ENCODE measurements at places on chromosomes 13 and 19.

- peak; percentile 49 for DNase-seq
These were observed 72.1 kb downstream of the KLF12 start for GRCh38 chr13:74061926-74062595.

DNA sequence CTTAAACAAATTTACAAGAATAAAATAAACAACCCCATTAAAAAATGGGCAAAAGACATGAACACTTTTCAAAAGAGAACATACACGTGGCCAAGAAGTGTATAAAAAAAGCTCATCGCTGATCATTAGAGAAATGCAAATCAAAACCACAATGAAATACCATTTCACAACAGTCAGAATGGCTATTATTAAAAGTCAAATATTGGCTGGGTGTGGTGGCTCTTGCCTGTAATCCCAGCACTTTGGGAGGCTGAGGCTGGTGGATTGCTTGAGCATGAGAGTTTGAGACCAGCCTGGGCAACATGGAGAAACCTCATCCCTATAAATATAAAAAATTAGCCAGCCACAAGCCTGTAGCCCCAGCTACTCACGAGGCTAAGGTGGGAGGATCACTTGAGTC is 89.9 kb downstream of the UBL3 start:
- no peak for DNase-seq

- DNase-seq = no peak
These were observed 15.9 kb downstream of the CBY2 start for GRCh38 chr13:45718063-45718462.

DNA sequence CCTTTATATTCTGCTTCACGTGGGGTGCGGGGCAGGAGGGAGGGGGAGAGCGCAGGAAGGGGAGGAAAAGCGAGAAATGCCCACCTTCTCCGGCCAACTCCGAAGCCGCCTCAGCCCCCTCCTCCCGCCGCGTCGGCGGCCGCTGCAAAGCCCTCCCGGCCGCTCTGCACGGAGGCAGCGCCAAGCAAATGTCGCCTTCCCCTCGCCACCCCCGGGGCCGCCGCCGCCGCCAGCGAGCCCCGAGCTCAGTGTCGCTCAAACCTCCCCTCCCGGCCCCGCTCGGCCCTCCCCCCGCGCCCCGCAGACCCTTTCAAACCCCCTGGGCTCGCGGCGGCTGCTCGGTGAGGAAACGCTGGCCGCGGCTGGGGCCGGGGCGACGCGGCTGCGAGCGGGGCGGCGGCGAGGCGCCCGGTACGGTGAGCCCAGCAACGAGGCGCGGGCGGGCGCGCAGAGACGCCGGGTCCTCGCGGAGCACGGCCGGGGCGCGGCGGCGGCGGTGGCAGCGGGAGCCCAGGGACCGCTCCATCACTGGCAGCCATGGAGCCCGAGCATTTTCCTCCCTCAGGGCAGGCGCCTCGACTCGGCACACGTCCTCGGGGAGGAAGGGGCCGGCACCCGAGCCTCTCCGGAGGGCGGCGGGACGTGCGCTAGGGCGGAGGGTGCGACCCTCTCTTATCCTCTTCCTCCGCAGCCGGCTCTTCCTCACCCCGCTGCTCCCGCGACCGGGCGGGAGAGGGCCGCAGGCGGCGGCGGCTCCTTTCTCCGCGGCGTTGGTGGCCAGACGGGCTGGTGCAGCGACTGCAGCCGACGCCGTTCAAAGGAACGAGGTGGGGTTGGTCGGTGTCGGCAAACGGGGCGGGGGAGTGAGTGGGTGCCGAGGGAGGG is 463 bp upstream of the TSC22D1 start:
- DNase-seq = peak; percentile 42

DNA sequence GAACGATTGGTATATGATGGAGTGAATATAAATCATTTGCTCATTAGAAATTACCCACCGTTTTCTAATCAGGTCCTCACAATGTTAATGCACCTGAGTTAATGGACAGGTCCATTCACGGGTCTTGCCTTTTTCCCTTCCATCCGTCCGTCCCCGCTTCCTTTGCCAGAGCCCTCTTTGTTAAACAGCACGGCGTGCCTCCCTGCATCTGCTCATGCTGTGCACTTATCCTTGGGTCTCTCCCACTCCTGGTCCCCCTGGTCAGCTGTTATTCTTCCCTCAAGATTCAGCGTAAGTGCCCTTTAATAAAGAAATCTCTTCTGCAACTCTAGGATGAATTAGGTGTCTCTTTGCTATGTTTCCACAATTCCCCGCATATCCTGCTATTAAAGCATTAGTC is 324.5 kb downstream of the DNAJC15 start:
- DNase-seq = no peak

- no peak for DNase-seq
These were observed 14.4 kb downstream of the ZNF627 start for GRCh38 chr19:11611730-11612129.

DNA sequence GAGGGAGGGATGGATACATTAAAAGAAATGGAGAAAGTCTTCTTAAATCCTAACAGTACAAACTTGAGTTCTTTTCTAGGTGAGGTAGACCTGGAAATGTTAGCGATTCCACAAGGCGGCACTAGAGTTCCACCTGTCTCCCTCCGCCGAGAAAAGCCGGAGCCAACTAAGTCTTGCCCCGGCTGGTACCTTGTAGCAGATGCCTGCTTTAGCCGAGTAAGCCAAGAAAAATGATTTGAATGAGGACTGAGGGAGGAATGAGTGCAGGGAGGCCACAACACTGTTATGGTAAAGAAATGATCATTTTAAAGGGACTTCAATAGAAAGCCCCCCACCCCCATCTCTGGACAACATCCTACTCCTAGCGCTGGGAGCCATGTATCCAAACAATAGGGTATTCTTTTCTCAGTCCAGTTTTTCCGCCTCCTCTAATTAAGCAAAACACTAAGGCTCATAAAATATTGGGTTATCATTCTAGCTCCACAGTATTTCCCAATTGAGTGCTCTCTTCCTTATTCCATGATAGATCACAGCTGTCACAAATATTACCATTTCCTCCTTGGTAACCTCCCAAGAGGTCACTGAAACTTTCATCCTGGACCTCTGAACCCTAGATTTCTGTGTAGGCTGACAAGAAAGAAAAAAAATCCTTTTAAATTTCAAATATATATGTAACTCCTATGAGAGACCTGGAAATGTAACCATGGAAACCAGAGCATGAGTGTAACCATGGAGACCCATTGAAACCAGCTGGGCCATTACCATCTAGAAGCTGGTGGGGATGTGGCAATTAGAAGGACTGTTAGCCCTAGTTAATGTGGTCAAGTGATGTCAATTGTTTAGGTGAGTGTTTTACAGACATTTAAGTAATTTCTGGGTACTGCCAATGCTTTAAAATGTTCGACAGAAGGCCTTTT is 58.3 kb downstream of the GPALPP1 start:
- peak; percentile 87 for DNase-seq

DNA sequence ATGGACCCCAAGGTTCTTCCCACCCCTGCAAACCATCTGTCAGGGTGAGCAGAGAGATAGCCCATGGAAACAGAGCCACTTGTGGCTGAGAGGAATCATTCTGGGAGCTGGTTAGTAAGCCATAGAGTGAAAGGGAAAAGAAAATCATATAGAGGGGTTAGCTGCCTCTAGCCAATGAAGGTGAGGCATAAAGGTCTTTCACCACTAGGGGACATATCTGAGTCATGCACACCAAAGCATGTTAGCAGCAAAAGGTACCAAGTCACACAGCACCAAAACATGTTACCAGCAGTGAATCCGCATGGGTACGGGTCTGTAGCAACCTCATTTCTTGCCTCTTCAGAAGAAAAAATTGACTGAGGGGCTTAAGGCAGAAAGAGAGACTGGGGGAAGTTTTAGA is 76.7 kb upstream of the ZNF43 start:
- DNase-seq = no peak

DNA sequence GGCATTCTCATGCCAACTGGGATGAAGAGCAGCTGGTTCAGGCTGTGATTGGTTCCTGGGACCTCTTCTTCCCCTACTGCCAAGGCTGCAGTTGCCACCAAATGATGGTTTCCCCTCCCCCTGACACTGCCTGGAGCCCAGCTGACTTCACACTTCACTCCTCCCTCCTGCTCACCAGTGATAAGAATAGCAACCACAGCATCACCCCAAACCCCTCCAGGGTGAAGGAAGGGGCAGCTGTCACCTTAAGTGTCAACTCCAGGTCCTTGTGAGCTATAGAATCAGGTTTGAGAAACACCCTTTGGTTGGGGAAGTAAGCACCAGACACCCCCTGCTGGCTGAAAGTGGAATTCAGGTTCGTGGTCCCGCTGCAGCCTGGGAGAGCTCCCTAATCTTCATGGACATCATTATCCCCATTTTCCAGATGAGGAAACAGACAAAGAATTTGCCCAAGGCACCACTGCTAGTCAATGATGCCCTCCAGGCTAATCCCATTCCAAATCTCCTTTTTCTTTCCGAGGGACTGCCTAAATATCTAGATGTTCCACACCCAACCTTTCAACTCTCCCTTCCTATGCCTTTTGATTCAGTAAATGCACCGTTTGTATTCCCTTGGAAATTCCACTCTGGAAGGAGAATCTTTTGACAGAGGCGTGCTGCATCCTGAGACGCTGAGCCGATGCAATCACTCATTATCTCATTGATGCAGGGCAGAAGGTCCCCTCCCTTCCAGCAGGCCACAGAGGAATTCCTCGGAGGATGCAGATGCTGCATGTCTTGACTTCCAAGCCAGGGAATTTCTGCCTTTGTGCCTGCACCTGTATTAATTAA is 50.6 kb upstream of the UQCRFS1 start:
- DNase-seq = peak; percentile 69

DNA sequence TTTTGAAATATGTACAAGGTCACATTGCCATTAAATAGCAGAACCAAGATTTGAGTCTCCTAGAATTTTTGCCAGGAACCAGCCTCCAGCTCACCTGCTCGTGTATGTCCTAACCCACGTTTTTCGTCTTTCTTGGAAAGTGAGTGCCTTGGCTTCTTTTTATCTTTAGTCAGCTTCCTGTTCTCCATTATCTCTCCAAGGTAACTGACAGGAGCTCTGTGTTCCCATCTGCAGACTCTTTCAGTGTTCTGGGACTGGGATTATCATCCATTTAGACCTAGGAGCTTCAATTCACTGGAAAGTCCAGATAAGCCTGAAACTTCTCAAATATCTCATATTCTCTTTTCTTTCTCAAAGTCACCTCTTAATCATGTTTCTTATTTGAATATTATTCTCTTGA is 193.7 kb downstream of the ZIC5 start:
- no peak for DNase-seq

- DNase-seq = no peak
These were observed 19.8 kb downstream of the MYO9B start for GRCh38 chr19:17095141-17095919.

- DNase-seq = no peak
These were observed 1332.0 kb upstream of the PCDH20 start for GRCh38 chr13:62747629-62748028.

DNA sequence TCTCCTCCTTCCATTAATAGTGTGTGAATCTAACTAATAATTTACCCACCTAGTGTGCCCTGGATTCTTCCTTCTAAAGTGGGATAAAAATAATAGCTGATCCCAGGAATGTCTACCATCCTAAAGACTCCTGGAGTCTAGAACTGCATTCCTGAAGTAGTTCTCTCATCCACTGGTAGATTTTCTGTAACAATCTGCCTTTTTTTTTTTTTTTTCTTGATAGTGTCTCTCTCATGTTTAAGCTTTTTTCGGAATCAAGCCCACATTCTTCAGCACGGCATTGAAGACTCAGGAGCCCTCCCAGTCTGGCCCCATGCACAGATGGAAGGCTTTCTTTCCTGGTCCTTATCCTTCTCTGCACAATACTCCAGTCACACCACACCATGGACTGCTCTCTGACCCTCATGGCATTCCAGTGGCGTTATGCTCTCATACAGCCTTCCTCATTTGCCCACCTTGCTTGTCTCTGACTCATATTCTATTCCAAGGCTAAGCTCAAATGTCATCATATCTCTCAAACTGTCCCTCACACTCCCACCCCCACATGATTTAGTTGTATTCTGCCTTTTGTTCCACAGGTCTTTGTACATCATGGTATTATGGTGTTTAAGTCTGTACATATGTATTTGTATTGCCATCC is 68.7 kb upstream of the FRY start:
- DNase-seq = no peak

- no peak for DNase-seq
These were observed 3.3 kb upstream of the LRG1 start for GRCh38 chr19:4542896-4543841.

GRCh38 chr19:6971366-6971765 is 49.9 kb downstream of the MBD3L2B start:
- no peak for DNase-seq

GRCh38 chr13:98556968-98557631 is 19.8 kb downstream of the STK24 start:
- DNase-seq = peak; percentile 28

GRCh38 chr13:109154966-109155761 is 525.8 kb downstream of the MYO16 start:
- no peak for DNase-seq

GRCh38 chr19:29658221-29658991 is 6.9 kb upstream of the PLEKHF1 start:
- no peak for DNase-seq

GRCh38 chr13:102838982-102839381 is 6.8 kb upstream of the ERCC5 start:
- no peak for DNase-seq

DNA sequence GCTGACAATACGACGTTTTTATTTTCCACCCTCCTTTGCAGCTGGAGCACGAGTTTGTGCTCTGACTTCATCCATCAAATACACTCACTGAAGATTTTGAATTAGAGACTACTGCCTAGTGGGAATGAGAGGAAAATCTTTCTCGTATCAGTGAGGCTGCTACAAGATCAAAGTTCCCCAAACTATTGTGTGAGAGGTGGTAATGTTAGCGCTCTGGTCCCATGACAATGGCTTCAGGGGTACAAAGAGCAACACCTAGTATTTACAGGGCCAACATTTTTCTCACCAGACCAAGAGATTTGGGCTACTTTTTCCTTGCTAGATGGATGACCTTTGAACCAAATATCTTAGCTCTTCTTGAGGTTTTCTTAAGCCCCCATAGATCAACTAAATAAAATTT is 30.3 kb upstream of the PDX1 start:
- no peak for DNase-seq

DNA sequence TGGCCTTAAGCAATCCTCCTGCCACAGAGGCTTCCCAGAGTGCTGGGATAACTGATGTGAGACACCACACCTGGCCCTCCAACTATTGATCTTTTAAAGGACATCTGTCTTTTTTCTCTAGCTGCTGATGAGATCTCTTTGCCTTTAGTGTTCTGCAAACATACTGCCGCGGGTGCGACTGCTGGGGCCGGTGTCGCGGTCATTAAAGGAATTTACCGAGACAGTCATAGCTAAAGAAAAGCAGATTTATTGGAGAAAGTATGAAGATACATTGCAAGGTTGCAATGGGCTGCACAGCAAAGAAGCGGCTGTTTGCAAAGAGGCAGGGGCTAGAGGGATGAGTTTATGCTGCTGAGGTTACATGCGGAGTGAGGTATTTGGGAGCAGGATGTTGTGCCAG is 31.2 kb upstream of the LRRC4B start:
- DNase-seq = no peak

DNA sequence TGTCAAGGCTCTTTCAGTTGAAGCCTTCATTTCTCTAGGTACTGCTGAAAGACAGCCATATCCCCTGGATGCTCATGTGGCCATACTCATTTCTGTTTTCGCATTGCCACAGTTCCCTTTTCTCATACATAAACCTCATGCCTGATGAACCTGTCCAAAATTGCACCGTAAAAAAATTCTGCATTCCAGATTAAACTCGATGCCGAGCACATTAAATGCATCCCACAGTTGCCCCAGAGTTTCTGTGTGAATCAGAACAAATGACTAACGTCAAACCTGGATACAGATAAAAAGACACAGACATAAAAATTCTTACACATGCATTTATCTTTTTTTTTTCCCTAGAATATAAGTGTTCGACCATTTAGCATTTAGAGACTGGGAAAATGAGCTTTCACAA is 288.2 kb downstream of the COG6 start:
- DNase-seq = no peak

GRCh38 chr13:40315416-40316064 is 350.9 kb downstream of the FOXO1 start:
- DNase-seq = peak; percentile 68
